GM12892 (cell line): ENCODE measurements at places on chromosomes 3 and 15.

DNA sequence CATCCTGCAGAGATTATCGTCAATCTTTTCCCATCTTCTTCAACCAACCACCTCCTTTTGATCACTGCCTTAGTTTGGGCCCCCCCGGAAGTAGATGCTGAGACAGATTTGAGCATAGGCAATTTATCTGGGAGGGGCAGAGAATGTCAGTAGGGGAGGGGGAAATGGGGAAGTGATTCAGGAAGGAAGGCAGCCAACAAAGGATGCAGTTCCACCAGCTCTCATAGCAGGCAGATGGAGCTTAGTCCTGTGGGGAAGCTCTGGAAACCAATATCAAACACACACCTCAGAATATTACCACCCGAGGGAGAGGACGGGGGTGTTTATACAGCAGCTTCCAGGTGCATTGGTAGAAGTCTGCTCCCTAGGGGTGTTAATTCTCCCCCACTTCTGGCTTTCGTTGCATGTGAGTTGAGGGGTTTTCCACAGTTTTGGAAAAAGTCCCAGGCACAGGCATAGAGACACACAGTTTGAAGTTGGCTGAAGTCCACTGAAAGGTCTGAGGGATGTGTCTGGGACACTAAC lies 91.5 kb upstream of the TNFAIP8L3 start:
- DNase-seq: no peak

DNA sequence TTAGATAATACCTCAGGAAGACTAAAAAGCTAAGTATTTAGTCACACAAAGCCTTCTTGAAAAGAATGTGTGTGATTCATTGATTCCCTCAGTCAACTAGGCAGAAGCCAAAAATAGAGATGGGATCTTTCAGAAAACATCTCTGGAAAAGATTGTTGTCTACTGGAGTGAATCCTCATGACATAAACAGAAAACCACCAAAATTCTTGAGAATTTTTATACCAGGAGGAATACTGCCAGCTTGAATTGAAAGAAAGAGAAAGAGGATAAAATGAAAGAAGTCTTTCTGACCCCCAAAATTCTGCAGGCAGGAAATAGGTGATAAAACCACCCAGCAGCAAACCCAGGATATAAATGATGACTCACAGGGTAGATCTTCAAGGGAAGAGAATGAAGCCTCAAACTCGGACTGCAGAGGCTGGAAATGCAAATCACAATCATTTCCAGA lies 363.1 kb upstream of the PLSCR5 start:
- no peak for DNase-seq

DNA sequence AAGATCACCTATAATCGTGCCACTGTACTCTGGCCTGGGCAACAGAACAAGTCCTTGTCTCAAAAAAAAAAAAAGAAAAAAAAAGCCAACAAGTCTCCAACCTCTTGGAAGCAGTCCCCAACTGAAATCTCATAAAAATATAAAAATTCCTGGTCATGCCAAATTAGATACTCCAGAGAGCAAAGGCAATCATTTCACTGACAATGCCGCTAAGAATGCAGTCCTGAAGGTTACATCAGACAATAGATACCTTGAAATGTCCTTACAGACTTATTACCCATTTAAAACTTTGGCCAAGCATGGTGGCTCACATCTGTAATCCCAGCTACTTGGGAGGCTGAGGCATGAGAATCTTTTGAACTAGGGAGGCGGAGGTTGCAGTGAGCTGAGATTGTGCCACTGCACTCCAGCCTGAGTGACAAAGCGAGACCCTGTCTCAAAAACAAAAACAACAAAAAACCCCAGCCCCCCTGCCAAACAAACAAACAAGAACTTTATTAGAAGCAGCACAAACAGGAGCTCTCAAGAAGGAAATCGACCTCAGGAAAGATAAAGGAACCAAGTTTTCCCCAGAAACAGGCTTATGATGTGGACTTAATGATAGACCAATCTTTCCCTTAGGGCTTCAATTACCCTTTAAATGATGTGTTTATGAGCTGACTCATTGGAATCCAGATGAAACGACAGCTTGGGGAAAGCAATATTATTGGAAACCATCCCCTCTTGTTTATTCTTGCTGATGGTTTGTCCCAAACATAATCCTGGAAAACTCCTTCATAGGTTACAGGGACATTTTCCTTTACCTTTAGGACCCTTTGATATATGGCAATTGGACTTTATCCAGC lies 53.1 kb upstream of the XCR1 start:
- no peak for DNase-seq

GRCh38 chr3:185251272-185251671 lies 2.6 kb downstream of the EHHADH start:
- DNase-seq: no peak

DNA sequence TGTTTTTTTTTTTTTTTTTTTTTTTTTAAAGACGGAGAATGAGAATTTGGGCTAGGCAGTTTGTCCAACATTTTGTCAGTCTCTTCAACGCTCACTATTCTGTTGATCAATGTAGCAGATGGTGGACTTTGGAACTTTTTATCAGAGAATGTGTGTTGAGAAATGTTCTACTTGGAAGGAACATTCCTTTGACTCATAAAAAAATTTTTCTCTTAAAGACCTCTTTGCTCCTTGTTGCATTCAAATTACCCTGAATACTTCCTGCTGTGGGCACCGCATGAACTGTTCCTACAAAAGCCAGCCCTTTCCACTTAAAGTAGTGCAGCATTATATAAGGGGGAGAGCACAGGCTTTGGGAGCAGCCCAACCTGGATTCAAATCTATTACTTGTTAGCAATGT lies 182.9 kb downstream of the AKAP13 start:
- DNase-seq: no peak

DNA sequence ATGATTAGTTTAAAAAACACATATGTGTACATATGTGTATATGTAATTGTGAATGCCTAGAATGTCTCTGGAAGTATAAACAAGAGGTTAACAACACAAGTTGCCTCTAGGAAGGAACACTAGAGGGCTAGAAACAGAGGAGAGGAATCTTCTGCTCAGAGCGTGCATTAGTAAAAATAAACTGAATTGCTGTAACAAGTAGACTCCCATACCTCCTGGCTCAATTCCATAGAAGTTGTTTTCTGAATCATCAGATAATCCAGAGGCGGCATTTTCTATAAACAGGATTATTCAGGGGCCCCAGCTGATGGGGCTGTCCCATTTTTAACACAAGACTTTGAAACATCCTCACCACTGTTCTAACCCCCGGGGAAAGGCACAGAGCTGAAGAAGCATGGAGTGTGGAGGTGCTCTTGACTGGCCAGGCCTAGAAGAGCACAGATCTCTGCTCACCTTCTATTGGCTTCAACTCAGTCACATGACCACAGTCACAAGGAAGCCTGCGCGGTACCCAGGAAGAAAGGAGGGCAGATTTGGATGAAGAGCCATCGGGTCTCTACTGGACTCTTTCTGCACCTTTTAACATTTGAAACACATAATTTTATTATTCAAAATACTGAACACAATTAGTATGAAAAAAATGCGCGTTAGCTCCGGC lies 145.7 kb downstream of the TLE3 start:
- no peak for DNase-seq

- no peak for DNase-seq
Measured at GRCh38 chr3:10299679-10300078, 6.9 kb upstream of the GHRL start.

- DNase-seq: no peak
Measured at GRCh38 chr15:93066834-93067648, 22.0 kb downstream of the RGMA start.

GRCh38 chr3:62332017-62332416 lies 41.3 kb downstream of the FEZF2 start:
- DNase-seq: no peak

GRCh38 chr3:6172871-6173642 lies 687.9 kb upstream of the GRM7 start:
- DNase-seq: no peak

GRCh38 chr3:184314700-184315542 lies 515 bp downstream of the EIF4G1 start:
- peak; percentile 61 for DNase-seq

- DNase-seq: no peak
Measured at GRCh38 chr15:75468913-75469598, 17.6 kb upstream of the SIN3A start.

GRCh38 chr3:46194868-46195553 lies 13.1 kb downstream of the CCR1 start:
- no peak for DNase-seq

GRCh38 chr3:143090976-143091837 lies 28.4 kb upstream of the CHST2 start:
- no peak for DNase-seq

DNA sequence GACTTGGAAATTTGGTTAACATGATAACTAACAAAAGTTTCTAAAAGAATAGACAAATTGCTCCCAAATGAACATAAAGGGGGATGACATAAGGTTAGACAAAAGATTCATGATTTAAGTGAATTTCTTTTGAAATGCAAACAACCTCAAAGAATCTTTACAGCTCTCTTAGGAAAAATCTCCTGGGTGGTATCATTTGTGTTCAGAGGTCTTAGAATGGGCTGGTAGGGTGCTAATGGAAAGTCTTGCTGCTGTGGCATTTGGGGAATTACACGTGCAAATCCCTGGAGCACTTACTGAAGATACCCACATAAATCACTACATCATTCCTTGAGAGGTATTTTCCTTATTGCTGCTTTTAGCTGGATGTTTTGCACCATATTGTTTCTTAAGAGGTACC lies 14.4 kb upstream of the ROBO2 start:
- DNase-seq: no peak

GRCh38 chr3:45642731-45643152 lies 46.5 kb upstream of the SACM1L start:
- no peak for DNase-seq

DNA sequence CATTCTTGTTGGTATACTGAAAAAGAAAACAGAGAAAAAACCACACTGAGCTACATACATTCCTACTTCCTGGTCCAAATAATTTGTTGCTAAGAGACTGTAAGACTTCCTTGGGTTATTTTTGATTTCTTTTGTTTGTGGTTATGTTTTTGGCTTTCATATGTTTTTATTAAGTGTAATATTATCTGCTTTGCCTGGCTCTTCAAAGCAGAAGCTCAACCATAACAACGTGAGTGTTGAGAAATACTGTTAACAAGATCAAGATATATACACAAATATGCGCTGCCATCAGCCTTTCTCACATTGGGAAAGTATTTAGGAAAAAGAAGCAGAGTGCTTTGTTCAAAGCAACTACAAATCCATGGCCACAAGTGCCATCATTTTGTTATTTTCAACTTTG lies 556.2 kb upstream of the CBLB start:
- DNase-seq: no peak

DNA sequence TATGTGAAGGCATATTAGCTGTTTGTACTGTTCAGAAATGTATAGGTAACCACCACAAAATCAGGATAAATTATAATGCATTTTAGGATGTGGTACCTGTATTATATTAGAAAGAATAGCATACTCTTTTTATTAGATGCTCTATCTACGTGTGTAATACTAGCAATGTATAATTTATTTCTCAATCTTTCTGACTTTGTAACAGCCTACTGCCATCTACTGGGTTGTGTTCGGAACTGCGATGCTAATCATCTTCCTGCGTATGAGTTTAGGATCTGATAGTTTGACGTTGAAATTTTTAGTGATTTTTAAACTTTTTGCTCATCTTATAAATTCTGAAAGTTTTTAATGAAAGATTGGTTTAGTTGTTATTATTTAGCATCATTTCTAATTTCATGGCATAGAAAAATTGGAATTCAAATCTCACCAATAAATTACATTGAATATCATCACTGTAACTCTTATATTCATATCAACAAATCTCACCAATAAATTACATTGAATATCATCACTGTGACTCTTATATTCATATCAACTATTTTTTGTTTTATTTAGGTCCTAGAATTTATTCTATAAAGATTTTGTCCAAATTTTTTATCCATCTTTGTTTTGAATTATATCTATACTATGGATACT lies 322.7 kb upstream of the ZNF717 start:
- DNase-seq: no peak

- DNase-seq: no peak
Measured at GRCh38 chr3:46221391-46221790, 13.3 kb upstream of the CCR1 start.

GRCh38 chr15:65885668-65886218 lies 16.5 kb downstream of the RAB11A start:
- DNase-seq: no peak

GRCh38 chr15:99211926-99212325 lies 37.5 kb downstream of the TTC23 start:
- DNase-seq: no peak

- DNase-seq: no peak
Measured at GRCh38 chr3:14758297-14758696, 60.5 kb upstream of the FGD5 start.

GRCh38 chr3:39707314-39707909 lies 102.0 kb upstream of the MYRIP start:
- no peak for DNase-seq

- DNase-seq: no peak
Measured at GRCh38 chr3:45060165-45060892, 34.2 kb downstream of the CLEC3B start.

- no peak for DNase-seq
Measured at GRCh38 chr3:191070762-191071403, 128.2 kb upstream of the OSTN start.

GRCh38 chr3:65948841-65949573 lies 89.7 kb downstream of the MAGI1 start:
- no peak for DNase-seq

GRCh38 chr3:24288496-24289236 lies 206.0 kb downstream of the THRB start:
- DNase-seq: no peak

DNA sequence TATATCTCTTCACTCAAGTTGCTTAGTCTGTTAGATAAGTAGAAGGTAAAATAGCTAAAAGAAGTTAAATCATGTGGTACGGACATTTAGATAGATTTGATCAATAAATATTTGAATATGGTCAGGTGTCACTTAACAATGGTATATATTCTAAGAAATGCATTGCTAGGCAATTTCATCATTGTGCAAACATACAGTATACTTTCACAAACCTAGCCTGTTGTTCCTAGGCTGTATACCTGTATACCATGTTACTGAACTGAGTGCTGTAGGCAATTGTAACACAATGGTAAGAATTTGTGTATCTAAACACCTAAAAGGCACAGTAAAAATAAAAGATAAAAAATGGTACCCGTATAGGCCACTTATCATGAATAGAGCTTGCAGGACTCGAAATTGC lies 112.8 kb upstream of the CGNL1 start:
- no peak for DNase-seq

- DNase-seq: no peak
Measured at GRCh38 chr15:58109419-58109818, 28.8 kb upstream of the AQP9 start.

DNA sequence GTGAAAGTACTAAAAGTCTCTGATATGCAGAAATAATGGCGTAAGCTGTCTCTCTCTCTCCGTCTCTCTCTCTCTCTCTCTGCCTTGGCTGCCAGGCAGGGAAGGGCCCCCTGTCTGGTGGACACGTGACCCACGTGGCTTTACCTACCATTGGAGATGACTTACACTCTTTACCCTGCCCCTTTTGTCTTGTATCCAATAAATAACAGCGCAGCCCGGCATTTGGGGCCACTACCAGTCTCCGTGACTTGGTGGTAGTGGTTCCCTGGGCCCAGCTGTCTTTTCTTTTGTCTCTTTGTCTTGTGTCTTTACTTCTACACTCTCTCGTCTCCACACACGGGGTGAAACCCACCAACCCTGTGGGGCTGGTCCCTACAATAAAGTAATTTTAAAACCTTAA lies 12.2 kb upstream of the TMEM40 start:
- no peak for DNase-seq
